Amniotic stem cell (primary cell): ENCODE measurements at places on chromosomes 3 and 15.
A peak's percentile ranks its signal among the peaks of the same experiment; 100 is the strongest.

DNA sequence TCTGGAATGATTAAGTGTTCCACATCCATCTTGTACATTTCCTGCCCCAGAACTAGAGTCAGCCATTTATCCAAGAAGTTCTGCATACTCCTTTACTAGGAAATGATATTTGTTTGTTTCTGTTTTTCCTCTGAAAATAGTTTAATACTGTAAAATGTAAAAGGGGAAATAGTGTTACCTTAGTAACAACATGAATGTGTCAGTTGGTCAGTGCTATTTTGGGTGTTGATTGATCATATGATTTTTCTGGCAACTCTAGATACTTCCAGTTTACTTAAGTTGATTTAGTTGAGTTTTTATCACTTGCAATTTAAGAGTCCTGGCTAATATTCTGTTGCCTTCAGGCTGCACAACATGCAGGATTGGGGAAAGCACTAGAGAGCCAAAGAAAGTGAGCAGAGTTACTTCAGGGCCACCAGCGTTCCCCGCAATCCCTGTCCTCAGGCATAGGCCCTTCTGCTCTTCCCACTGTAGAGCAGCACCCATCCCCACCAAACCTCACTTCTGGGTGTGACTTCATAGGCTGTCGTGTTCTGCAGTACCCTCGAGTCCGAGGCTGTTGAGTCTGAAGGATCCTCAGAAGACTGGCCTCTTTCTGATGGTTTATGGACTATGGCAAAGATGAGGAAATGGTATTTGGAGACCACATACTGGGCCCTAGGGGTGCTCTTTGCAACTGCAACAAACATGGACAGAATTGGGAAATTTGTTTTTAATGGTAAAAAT, 69.0 kb downstream of the CHD2 start:
- DNase-seq = no peak

- DNase-seq = no peak
Observed at GRCh38 chr15:77418966-77419835, 703 bp downstream of the PEAK1 start.

DNA sequence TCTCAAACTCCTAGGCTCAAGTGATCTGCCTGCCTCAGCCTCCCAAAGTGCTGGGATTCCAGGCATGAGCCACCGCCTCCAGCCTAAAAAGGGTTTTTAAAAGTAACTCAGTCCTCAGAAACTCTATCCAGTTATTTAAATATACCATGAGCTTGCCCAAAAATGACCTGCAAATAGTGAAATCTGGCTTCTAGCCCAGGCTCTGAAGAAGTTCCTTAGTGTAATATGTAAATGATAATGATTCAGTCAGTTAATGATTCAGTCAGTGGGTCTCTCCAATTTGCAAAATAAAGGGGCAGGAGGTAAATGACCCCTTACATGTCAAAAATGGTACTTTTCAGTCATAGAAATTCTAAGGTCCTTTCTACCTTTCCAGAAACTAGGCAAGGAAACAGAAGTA, 28.8 kb downstream of the LRRC2 start:
- DNase-seq = no peak

- DNase-seq = no peak
Observed at GRCh38 chr3:114093596-114093995, 37.1 kb downstream of the QTRT2 start.

DNA sequence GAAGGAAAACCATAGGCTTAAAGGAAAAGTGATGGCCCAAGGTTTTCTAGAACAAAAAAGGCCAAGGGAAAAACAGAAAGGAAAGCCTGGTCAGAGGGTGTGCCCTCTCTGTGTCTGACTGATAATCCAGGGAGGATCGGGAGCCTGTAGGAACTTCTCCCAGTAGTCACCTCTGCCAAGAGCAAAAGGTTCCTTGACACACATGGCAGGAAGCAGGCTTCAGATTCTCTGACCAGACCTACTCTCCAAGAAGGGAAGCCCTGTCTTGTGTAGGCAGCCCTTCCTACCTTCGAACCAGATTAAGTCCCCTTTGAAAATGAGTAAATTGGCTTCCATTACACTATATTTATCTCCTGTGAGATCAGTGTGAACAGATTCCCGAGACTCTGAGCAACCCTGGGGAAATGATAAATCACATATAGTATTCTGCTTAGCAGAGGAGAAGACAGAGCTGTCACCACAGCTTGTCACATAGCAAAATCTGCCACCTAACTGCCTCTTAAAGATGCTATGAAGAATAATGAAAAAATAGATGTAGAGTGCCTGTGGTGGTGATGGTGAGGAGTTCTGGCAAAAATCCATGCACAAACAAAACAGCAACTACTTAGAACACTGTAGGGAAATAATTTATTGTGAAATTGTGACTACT, 38.8 kb downstream of the PARP14 start:
- no peak for DNase-seq

- DNase-seq = no peak
Observed at GRCh38 chr3:107634099-107634489, 111.3 kb downstream of the BBX start.

DNA sequence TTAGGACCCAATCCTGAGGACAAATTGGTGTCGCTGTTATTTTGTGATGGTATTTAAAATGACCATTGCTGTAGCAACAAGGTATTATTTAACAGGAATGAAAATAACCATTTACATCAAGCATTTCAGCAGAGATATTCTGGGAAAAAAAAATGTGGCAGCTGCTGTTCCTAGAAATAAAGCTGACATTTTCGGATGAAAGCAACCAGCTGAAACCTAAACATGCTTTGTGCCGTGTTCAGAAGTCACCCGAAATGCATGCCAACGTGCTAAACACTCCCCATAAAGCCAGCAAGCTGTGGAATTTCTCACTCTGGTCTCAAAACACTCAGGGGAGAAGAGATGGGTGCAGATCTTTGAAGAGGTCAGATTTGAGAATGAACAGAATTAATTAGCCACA, 31.5 kb upstream of the TAFA4 start:
- no peak for DNase-seq

DNA sequence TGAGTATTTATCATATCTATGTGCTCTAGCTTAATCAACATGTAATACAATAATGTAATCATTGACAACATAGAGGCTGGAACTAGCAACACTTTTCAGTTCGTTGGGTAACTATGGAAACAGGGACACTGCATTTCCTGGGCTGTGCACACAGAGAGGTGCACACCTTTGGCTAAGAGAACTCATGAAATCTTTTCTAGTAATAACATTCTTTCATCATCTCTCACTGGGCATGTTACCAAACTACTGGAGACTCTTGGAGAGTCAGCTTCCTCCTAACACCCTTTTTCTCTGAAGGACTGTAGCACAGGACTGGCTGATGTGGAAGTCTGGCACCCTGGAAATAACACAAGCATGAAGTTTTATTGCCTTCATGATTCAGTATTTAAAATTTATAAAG, 135.6 kb downstream of the KCNMB2 start:
- no peak for DNase-seq

- no peak for DNase-seq
Observed at GRCh38 chr3:101509281-101509680, 3.7 kb downstream of the SENP7 start.

DNA sequence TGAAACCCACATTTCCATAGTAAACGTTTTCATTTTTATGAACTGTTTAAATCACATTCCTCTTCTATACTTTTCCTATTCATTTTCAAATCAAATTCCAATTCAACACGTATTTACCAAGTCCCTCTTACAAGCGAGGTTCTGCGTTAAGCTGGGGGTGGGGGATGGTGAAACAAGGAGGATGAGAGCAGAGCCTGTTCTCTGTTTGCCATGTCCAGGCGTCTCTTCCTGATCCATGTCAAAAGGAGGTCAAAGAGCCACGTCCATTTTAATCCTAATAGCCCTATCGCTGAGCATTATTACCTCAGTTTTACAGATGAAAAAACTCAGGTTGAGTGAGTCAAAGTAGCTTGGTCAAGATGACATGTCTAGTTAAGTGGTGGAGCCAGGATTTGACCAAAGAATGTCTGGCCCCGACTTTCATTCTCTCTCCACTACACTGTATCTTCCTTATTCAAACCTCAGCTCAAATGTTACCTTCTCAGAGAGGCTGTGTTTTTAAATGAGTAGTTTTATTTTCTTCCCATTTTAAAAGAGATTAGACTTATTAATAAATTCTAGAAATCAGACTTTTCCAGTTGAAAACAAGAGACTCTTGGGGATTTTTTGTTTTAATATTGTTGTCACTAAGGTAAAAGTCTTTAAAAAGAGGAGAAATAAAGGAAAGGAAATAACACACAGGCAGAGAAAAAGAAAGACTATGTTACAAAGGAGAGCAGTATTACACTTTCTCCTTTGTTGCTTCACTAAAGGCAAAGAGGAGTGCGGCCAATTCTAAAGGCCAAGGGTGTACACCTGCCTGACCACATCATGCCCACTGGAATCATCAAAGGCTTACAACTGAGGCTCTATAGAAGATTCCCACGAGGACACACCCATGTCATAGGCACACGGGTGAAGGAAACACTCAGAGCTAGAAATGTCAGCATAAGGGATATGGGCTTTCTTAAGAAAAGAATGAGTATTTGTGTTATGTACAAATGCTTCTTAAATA, 42.4 kb downstream of the MYO5A start:
- no peak for DNase-seq

- DNase-seq = no peak
Observed at GRCh38 chr15:100890850-100891249, 11.2 kb downstream of the ALDH1A3 start.

- DNase-seq = peak; percentile 4
Observed at GRCh38 chr3:113947372-113948014, at the start of gene ZDHHC23. TSS of gene ZDHHC23 (plus strand) at chr3:113948013. CDS start at chr3:113948803, 790 bp downstream.

- no peak for DNase-seq
Observed at GRCh38 chr3:50194903-50195500, 3.6 kb downstream of the GNAT1 start.

DNA sequence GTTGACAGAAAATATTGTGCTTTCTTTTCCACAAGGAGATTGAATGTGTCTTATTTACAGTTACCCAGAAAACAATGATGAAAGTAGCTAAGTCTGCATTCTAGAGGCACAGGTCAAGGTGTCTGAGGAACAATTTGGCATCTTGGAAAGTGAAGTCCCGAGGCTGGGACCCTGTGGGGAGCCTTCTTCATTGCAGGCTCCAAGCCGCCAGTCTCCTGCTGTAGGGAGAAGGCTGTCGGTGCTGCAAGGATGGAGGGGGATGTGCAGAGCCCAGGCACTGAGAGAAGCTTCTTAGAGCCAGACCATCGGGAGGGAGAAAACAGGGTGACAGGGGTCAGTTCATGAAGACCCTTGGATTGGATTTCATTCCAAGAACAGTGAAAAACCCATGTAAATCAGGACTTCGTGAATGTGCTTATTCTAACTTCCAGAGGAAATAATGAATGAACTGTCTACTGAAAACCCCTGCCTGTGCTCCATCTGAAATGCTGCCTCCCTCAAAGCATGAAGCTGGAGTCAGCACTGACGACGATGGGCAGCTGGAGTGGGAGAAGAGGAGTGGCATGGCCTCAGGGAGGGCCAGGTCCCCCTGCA, 25.2 kb upstream of the NSMCE3 start:
- no peak for DNase-seq

- peak; percentile 55 for DNase-seq
Observed at GRCh38 chr3:151925876-151926275, 52.4 kb downstream of the SUCNR1 start.

DNA sequence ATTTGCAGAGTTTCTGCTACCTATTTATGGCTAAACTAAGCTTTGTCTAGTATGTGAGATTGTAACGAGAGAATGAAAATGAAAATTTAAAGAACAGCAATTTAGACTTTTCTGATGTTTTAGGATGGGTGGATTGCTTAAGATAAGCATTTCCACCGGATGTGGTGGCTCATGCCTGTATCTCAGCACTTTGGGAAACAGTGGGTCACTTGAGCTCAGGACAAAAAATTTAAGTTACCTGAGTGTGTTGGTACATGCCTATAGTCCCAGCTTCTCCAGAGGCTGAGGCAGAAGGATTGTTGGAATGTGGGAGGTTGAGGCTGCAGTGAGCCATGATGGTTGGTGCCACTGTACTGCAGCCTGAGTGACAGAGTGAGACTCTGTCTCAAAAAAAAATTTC, 3.3 kb downstream of the PPP4R2 start:
- DNase-seq = no peak

- DNase-seq = no peak
Observed at GRCh38 chr15:67701669-67702068, 123.6 kb upstream of the SKOR1 start.

DNA sequence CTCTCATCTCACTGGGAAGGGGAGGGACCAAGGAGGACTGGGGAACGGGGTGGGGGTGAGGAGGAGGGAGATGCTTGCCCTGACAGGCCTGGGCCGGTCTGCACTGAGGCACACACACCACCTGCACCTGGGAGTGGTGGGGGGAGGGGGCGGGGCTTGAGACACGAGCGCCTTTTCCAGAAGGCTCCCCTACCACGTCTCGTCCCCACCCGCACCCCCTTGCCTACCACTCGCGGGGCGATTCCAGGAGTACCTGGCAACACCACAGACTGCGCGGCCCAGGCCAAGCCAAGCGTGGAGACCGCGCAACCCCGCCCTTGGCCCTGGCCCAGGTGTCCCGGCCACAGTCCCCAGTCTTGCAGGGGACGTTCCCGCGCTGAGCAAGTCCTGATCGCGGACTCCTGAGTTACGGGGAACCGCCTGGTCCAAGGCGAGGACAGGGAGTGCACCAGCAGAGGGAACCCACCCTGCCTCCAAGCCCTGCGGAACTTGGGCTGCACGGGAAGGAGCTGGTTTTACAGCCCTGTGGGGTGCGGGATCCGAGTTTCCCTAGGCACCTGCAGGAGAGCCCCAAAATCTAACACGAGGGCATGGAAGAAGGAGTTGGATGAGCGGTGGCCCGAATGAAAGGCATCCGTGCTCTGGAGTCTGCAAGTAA, 68.1 kb upstream of the SH3GL3 start:
- DNase-seq = no peak

DNA sequence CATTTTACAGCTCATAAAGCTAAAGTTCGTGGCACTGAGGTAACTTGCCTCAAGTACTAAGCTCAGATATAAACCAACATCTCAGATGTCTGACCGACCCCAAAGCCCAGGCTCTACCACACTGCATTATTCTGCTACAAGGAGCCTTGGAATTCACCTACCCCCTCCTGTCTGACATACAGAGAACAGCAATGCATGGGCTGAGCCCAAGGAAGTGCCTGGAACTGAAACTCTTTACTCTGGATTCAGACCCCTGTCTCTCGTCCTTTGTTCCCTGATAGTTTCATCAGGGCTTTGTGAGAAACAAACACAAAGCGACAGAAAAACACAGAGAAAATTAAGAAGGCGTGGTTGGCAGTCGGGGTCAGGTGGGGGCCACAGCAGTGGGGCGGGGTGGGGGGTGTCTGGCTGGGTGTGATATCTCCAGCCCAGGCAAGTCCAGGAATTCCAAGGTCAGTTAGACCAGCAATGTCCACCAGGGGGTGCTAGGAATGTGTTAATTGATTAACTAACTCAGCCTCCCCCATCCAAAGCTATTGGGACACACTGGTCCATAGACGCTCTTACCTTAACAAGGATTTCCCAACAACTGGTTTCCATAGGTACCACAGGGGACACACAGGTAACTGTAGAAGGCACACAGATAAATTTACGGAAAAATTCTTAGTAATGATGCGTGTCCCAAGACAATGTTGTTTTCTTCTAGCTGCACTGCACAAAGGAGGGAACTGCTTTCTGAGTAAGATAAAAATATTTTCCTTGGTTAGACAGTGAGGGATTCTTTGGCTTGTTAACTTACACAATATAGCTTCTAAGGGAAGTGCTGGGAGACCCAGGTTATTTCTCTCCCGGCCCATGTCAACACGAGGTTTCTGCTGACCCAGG, 18.8 kb upstream of the SSUH2 start:
- DNase-seq = peak; percentile 32
